ENCODE measurements at places on chromosomes 7 and 10.
A peak's percentile ranks its signal among the peaks of the same experiment; 100 is the strongest.

GRCh38 chr7:95126053-95126709, 198.2 kb downstream of the PON1 start:
- DNase-seq: no peak

DNA sequence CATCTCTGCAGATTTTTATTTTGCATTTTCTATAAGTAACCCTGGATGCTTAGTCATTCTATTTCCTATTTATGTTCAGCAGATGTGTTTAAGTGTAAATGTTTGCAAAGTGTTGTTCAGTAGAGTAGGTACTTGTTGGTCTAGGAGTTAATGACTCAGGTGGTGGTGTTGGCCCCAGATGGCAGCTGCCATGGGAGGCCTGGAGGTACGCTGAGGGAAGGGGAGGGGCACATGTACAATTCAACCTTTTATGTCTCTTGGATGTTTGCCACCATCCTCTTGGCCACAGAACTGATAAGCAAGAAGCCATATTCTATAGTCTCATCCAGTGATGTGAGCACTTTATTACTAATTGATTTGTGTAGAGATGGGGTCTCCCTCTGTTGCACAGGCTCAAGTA, 68.1 kb upstream of the SLC39A12 start:
- DNase-seq: peak; percentile 2

GRCh38 chr10:10533437-10533836, 484.2 kb upstream of the CELF2 start:
- DNase-seq: peak; percentile 44

- DNase-seq: no peak
Observed at GRCh38 chr7:66043681-66044497, 31.7 kb upstream of the ASL start.

DNA sequence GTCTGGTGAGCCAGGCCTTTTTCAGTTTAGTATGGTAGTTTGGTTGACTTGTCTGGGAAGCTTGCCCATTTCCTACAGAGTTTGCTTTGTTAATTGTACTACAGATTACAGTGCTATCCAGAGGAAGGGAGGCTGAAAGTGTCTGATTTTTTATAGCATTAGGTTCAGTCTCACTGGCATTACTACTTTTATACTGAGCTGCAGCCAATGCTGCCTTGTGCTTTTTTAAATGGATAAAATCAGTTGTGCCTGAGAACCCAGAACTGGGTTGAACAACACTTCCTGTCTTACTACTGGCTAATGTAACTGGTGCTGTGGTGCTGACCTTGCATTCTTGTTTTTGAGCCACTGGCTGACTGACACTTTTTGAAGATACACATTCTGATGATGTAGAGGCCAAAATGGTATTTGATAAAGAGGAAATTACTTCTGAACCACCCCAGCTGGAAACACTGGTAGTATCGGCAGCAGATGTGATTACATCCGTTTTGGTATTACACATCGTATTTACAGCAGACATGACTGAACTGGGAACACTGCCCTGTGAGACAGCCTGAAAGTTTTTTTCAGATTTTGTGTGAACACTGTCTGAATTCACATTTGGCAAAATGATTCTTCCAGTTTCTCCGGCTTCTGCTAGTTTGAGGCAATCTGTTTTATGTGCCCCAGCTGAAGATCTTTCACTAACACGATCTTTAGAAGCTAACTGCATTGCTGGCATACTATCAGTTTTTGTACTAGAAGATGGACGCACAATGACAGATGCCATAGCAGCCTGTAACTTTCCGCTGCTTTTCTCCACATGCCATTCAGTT, 74.1 kb downstream of the NRBF2 start:
- DNase-seq: peak; percentile 94

GRCh38 chr10:5937016-5937415, 40.3 kb downstream of the IL15RA start:
- DNase-seq: no peak

- DNase-seq: no peak
Observed at GRCh38 chr10:1180836-1181235, 124.7 kb downstream of the WDR37 start.

DNA sequence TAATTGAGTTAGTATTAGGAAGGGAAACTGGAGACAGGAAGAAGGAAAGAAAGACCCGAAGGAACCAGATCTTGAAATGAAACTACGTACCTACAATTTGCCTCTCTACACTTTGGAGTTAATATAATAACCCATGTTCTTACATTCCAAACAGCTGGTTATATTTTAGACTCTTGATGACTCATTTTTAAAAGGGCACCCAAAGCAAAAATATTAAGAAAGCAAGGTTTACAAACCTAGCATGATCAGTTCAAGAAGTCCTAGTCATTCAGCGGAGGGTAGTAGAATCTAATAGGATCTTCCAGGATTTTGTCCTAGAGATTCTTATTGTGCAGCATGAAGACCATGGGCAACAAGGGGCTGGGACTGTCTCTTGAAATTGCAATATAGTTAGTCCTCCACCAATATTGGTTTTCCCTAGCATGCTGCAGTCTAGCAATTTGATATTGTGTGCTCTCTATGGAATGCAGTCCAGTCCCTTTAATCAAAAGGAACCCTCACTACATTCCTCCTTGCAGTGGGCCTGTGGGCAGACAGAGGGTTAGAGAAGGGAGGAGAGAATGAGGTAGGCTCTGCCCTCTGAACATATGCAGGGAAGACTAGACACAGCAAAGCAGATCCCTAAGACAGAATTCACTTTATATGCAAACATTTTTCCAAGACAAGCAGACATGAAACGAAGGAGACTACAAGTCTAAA, 230.3 kb downstream of the INHBA start:
- peak; percentile 20 for DNase-seq

- DNase-seq: peak; percentile 48
Observed at GRCh38 chr7:143003393-143004051, 23.4 kb downstream of the OR9A2 start.

DNA sequence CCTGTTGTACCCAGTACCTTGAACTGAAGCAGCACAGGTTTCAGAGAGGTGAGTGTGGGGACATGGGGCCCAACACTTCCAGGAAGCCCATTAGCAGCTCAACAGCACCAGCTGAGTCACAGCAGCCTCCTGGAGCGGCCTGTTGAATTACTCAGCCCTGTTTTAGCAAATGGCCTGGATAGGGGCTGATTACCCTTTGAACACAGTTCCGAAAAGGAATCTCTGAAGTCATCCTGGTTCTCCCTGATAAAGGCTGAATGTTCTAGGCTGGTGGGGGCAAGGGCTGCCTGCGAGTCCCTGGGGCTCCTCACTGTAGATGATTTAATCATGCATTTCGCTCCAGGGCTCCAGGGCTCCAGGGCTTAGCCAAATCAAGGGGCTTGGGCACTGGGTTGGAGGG, 287.5 kb downstream of the GRID1 start:
- DNase-seq: no peak

GRCh38 chr7:69800495-69800894, 202.2 kb downstream of the AUTS2 start:
- no peak for DNase-seq

DNA sequence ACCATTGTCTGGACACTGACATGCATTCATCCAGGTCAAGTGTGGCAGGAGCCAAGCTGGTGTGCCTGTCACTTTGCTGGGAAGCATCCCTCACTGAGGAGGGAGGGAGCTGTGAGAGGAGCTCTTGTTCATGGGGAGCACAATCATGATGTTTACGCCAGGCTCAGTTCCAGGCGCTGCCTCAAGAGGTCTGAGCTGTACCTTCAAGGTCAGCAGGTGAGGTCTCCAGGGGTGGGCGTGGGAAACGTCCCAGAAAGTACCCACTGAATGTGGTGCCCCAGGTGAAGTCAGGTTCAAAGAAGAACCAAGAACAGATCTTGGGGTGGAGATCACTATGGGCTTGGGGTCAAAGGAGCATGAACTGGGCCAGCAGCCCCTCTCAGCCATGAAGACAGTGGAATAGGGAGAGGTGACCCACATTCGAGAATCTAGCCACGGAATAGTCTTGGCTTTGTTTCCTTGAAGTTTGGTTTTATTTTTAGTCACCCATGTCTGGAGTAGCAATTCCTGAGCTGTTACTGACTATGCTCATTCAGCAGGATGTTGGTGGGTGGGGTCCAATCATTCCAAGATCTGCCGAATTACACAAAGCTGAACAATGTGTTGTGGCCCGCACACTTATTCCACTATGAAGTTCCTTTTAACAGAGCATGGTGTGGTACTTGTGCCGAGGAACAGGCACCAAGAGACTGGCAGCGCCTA, 29.3 kb downstream of the NPS start:
- DNase-seq: no peak

GRCh38 chr10:68901105-68901927, at the start of gene DDX50:
Gene DDX50 (plus strand): TSS chr10:68901315. CDS start chr10:68901385, 70 bp downstream.
- peak; percentile 99 for DNase-seq

- DNase-seq: peak; percentile 38
Observed at GRCh38 chr10:78211561-78212051, 177.9 kb downstream of the RPS24 start.

GRCh38 chr10:44980309-44981171, 1.9 kb upstream of the DEPP1 start:
- DNase-seq: peak; percentile 42

- DNase-seq: no peak
Observed at GRCh38 chr7:107836237-107837144, 33.5 kb upstream of the SLC26A3 start.

- no peak for DNase-seq
Observed at GRCh38 chr7:143374561-143374960, 6.6 kb upstream of the ZYX start.

Measured in iris pigment epithelial cell (primary cell).